ENCODE measurements at places on chromosomes 13 and 19.

DNA sequence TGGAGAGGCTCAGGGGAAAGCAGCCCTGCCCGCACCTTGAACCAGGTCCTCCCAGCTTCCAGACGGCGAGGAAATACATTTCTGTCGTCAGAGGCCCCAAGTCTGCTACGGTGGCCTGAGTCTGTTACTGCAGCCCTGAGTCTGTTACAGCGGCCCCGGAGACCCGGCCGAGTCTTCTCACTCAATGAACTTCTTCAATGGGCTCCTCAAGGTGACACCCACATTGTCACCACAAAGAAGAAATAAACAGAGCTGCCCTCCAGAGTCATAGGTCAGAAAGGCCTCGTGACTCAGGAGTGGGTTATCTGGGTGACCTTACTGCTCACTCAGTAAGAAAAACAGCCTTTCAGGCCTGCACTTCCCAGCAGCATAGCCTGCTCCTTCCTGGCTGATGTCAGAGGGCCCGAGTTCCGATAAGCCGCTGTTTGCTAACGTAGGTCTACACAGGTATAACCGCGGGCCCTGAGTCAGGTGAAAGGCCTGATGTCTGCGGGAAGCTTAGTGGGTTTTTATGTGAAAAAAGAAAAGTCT lies 66.9 kb upstream of the TM9SF2 start:
- peak; percentile 83 for DNase-seq

DNA sequence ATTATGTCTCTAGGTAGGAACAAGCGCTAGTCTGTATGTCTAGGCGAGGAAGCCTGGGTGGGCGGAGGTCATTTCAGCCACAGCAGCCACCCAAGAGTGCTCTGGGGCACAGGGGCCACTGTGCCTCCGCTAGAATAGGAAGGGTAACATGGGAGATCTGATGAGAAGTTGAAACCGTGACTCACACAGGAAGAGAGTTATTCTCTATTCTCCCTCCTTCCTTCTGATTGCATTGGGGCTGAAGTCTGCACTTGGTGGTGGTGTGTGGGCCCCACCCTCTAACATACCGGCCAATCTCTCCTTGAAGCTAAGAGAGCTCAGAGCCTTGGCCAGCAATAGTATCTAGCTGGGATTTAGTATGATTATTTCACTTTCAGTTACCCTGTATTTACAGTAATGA lies 20.3 kb upstream of the GGACT start:
- DNase-seq: no peak

- peak; percentile 89 for DNase-seq
Measured at GRCh38 chr13:20773194-20774080, at the start of gene EEF1AKMT1. Gene EEF1AKMT1, minus strand, starts transcription at chr13:20773961. Its CDS starts 16,363 bp downstream, at chr13:20757598.

DNA sequence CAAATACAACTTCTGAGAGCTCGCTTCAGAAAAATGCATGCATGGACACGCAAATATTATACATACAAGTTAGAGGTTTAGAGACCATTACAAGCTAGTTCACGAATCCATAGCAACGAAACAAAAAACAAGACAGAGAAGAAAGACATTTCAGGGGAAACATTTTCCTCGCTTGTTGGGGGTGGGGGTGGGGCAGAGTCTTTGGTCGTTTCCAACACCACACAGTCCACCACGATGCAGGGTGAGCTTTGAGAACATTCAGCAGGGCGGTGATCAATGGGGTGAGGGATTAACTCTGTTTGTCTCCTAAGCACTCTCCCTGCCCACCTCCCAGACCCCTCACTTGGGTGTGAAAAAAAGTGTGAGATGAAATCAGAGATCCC lies 651 bp downstream of the OXGR1 start:
- no peak for DNase-seq

DNA sequence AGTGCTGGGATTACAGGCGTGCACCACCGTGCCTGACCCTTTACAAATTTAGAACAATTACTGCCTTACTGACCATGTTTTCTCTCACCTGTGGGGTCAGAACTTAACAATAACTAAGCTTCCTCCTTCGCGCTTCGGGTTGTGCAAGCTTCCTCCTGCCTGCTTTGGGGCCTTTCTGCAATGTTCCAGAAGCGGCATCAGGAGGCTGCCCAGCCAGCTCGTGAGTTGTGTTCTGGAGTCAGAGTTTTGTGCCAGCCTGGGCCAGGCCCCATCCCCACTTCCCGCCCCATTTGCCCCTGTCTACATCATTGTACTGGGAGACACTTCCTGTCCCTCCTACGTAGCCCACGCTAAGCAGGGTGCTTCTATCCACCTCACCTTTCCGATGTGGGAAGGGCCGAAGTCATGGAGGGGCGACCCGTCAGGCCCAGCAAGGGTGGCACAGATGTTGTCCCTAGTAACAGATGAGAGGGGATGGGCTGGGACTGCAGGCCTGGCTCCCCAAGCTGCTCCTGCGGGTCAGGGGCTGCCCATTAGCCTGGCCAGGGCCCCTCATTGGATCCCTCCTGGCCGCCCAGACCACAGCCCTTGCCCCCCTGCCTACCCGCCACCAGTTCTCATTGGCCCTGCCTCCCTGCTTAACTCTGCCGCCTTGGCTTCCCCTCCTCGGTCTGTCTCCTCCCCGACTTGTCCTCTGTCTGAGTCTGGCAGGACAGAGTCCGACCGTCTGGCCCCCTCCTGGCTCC lies 13.4 kb downstream of the UHRF1 start:
- DNase-seq: no peak
